ENCODE measurements at places on chromosomes 1 and 21. TPM values are rescaled to one million over a fixed set of nuclear protein-coding genes. Genes with fewer than 3 reads are reported as not detected.

KRTAP12-2 gene
- polyA plus RNA-seq: not detected

RGS7 gene
- 2.0 TPM for polyA plus RNA-seq

USH2A gene
- 0.03 TPM for polyA plus RNA-seq

KIF21B gene
- polyA plus RNA-seq: 4.6 TPM

CHIA gene
- not detected for polyA plus RNA-seq

FAM151A gene
- polyA plus RNA-seq: not detected

CSMD2 gene
- polyA plus RNA-seq: 4.7 TPM

CFAP141 gene
- polyA plus RNA-seq: not detected

PDXK gene
- 48.6 TPM for polyA plus RNA-seq

ZNF695 gene
- polyA plus RNA-seq: 34.2 TPM

OR2AK2 gene
- polyA plus RNA-seq: not detected

FMO5 gene
- 0.54 TPM for polyA plus RNA-seq

NIT1 gene
- polyA plus RNA-seq: 43.0 TPM

TACSTD2 gene
- polyA plus RNA-seq: 0.77 TPM

KCNE2 gene
- 0.49 TPM for polyA plus RNA-seq

TRIM17 gene
- polyA plus RNA-seq: 1.4 TPM

PINK1 gene
- 20.8 TPM for polyA plus RNA-seq

BSND gene
- 0.50 TPM for polyA plus RNA-seq

CRNN gene
- not detected for polyA plus RNA-seq

TBX19 gene
- polyA plus RNA-seq: 0.76 TPM

DDX20 gene
- polyA plus RNA-seq: 12.8 TPM

GNAI3 gene
- polyA plus RNA-seq: 4.0 TPM

OR2T29 gene
- polyA plus RNA-seq: not detected

CHI3L2 gene
- 0.68 TPM for polyA plus RNA-seq

NCAM2 gene
- 0.36 TPM for polyA plus RNA-seq

PTGFRN gene
- 30.0 TPM for polyA plus RNA-seq

SLFNL1 gene
- polyA plus RNA-seq: 0.29 TPM

HES2 gene
- 2.1 TPM for polyA plus RNA-seq

CIART gene
- 16.6 TPM for polyA plus RNA-seq

PKP1 gene
- 0.19 TPM for polyA plus RNA-seq

PTCH2 gene
- 0.52 TPM for polyA plus RNA-seq

C1orf141 gene
- not detected for polyA plus RNA-seq

RIMKLA gene
- polyA plus RNA-seq: 2.4 TPM

MKNK1 gene
- polyA plus RNA-seq: 15.3 TPM

C1QA gene
- polyA plus RNA-seq: not detected

TNFRSF18 gene
- 0.56 TPM for polyA plus RNA-seq

PLA2G2F gene
- not detected for polyA plus RNA-seq

ELOA gene
- polyA plus RNA-seq: 55.7 TPM

GJA4 gene
- 0.95 TPM for polyA plus RNA-seq

KMO gene
- polyA plus RNA-seq: 0.05 TPM

CACNA1E gene
- 0.12 TPM for polyA plus RNA-seq

GRIK3 gene
- polyA plus RNA-seq: 0.31 TPM

C1orf116 gene
- polyA plus RNA-seq: 2.2 TPM

TMPRSS2 gene
- 1.6 TPM for polyA plus RNA-seq

NUF2 gene
- polyA plus RNA-seq: 51.4 TPM

RGS13 gene
- not detected for polyA plus RNA-seq

RORC gene
- polyA plus RNA-seq: 0.26 TPM

UQCRHL gene
- polyA plus RNA-seq: 3.6 TPM

FCN3 gene
- polyA plus RNA-seq: 0.66 TPM

CRP gene
- polyA plus RNA-seq: not detected

PAPPA2 gene
- polyA plus RNA-seq: 1.3 TPM

CELA2B gene
- not detected for polyA plus RNA-seq

MPZ gene
- polyA plus RNA-seq: 4.0 TPM

BEST4 gene
- polyA plus RNA-seq: 1.5 TPM

LCE2C gene
- not detected for polyA plus RNA-seq

C1orf53 gene
- polyA plus RNA-seq: 4.1 TPM

SCP2 gene
- 95.3 TPM for polyA plus RNA-seq

FCRLB gene
- 0.47 TPM for polyA plus RNA-seq

TRIM67 gene
- polyA plus RNA-seq: not detected
